ENCODE measurements at places on chromosomes 3 and 15.

- DNase-seq, result no peak
Measured at GRCh38 chr3:102536456-102536855, 101.6 kb downstream of the ZPLD1 start.

DNA sequence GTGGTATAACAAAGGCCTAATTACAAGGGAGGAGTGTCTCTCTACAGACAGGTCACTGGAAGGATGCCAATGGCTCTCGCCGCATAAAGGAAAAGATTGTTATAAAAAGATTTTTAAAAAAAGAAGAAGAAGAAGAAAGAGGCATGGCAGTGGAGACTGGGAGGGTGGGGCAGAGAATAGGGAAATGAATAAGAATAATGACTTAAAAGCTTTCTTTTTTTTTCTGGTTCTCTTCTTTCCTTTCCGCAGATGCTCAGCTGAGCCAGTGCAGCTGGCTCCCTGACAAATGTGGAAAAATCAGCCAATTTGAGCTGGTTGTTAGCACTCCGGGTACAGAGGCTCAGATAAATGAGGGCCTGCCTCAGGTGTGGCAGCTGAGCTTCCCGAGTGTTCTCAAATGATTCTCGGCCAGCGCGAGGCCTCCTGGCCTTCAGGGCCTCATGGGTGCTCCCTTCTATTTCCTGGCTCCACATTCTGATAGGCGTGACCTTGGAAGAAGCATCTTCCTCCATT, 234.1 kb downstream of the RORA start:
- DNase-seq, result no peak

- peak; percentile 90 for DNase-seq
Measured at GRCh38 chr15:74598126-74598842, 17.4 kb upstream of the CLK3 start.

- no peak for DNase-seq
Measured at GRCh38 chr3:34213478-34213877, 415.0 kb downstream of the PDCD6IP start.

DNA sequence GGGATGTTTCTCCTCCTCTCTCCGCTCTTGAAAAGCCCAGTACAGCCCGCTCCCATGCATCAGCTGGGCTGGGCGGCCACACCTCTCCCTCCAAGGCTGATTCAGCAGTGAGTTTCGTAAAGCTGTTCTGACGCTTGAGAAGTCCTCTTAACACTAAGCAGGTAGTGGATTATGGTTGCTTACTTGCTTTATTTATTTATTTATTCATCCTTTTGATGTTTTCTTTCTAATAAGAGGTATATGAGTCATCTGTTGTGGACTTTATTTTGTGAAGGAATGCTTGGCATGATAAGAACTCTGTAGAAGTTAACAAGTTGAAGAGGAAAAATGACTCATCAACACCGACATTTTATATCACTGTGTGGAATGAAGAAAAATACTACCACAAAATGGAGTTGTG, 285.0 kb downstream of the SQOR start:
- no peak for DNase-seq

DNA sequence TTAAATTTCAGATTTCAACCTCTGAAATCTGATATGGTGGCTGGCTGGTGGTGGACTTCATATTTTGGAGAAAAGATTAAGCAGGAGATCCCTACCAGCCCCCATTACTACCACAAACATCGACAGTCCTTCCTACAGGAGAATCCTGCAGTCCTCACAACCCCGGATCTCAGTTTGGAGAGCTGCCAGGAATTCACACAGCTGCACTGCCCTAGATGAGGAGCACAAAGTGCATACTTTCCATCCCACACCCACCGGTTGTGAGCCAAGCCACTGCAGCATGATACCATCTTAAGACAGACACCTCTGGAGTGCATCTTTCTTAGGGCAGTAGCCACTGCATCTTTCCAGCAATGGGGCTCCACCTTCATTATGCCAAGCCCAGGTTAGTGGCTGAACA, 185.5 kb upstream of the GPR149 start:
- no peak for DNase-seq

DNA sequence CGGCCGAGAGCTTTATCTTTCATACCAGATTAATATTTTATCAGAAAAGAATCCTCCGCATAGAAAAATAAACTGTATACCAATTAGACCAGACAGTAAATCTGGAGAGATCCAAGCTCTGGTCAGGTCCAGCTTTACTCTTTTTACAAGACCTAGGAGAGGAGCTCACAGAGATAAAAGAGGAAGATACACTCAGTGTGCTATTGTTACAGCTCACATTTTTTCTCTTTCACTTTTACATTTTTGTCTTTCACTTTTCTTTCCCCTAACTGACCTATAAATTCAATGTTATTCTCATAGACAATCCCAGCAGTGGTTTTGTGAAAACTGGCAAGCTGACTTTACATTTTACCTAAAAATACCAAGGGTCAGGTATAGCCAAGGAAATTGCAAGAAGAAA, 55.8 kb downstream of the GUCA1C start:
- no peak for DNase-seq

DNA sequence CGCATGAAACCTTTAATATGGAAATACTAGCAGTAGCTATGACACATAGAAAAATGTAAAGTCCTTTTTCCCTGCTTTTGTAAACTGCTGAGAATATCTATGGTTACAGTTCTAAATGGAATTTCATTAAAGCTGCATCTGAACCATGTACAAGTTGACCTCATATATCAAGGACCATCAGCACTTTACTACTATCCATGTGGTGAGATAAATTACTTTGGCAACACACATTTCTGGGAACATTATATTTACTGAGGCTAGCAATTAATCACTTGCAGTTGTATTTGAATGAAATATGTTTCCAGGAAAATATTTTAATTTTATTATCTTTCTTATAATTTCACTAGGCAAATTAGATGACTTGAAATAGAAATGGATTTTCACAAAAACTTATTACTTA, 545.5 kb downstream of the NAALADL2 start:
- no peak for DNase-seq

DNA sequence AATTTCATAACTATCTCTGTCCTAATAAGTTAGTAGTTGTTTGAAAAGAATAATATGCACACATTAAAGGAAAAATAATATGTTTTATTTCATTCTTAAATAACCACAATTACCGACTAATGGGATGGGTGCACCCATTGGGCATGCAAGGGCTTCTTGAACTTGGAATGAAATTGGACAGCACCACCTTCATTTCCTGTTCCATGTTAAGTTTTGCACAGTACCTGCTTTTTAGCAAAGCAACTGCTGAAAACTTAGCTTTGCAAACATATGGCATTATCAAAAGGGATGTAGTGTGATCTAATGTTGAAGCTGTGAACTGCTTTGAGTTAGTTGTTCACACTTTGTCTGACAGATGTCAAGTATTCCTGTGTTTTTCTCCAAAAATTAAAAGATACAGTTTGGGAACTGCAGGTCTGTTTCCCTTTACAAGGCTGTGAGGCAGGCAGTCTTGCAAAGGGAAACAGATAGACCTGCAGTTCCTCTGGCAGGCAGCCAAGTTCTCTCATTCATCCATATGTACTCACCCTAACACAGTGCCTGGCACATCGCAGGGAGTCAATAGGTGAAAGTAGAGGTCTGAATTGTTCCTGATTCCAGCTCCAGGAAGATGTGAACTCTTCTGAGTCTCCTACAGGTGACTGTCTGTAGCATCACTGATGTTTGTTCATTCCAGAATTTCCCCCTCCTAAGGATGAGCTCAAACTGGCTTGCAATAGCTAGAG, 64.3 kb upstream of the GOLGA8B start:
- DNase-seq, result no peak

DNA sequence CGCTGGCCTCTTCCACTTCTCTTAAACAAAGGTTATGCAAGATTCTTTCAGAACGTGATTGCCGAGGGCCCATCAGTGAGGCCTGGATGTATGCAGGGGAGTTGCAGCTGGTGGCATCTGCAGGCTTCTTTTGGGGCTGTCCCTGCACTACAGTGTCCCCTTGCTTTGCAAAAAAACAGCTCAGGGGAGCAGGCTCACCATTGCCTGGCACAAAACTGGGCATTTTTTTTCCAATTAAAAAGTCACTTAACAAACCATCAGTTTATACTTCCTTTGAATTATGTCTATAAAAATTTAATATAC, 148.6 kb downstream of the ATP10A start:
- DNase-seq, result no peak

DNA sequence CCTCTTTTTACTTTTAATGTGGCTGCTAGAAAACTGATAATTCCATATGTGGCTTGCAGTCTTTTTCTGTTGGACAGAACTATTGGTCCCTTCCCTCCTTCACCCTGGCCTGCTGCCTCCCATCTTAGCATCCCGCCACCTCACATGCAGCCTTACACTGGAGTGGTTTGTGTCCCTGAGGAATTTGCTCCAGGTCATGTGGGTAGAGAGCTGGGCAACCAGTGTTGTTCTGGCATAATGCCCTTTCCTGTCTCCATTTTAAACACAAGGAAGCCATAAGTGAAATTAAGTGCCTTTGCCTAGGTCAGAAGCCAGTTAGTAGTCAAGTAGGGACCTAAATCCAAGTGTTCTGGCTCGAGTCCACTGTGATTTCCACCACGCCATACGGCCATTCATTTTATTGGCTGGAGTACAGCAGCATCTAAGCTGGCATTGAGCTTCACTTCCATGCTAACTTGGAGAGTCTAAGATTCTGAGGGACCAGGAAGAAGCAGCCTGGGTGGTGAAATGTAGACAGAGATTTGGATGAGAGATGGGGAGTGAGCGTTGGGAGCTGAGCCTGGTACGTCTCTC, 46.0 kb upstream of the PLXNA1 start:
- DNase-seq, result no peak

DNA sequence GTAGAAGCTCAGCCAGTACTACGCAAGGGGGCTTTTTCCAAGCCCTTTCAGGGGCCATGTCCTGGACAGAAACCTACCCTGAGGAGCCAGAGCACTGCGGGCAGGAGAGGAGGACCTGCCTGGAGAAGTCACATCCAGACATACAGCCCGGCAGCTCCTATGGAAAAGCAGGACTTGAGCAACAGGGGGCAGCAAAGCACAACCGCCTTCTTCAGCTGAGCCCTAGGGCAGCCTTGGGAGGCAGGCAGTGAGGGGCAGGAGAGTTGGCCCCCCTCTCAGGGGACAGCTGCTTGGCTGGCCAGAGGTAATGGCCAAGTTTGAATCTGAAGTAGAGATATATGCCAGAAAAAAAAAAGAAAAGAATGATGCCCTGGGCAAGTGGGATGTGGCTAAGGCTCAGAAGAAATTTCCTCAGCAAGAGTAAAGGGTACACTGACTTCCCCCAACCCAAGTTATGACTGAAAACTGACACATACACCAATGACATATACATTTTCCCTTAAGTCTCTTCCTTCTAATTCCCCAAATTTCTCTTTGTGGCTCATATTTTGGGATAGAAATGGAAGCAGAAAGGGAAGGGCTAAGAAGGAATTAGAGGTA, 56.9 kb downstream of the CYP19A1 start:
- DNase-seq, result peak; percentile 14

DNA sequence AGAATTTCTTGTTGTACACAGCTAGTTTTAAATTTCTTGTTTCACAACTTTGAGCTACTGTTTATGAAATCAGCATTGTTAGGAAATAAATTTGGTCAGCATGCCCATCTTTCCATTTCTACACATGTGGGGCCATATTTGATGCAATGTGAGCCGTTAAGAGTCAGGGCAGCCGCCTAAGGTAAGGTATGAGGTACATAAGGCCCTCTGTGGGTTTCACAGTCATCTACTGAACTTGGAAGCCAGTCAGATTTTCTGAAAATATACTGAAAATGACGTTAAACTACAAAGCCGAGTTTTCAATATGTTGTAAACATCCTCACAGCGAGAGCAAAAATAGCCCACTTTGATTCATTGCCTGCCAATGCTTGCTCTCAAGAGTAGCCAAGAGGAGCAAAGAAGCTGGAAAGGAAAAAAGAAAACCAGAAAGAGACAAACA, 94.7 kb upstream of the PDZRN3 start:
- no peak for DNase-seq

- no peak for DNase-seq
Measured at GRCh38 chr3:134696155-134696554, 45.3 kb upstream of the KY start.

- no peak for DNase-seq
Measured at GRCh38 chr15:99230867-99231266, 18.5 kb downstream of the TTC23 start.

DNA sequence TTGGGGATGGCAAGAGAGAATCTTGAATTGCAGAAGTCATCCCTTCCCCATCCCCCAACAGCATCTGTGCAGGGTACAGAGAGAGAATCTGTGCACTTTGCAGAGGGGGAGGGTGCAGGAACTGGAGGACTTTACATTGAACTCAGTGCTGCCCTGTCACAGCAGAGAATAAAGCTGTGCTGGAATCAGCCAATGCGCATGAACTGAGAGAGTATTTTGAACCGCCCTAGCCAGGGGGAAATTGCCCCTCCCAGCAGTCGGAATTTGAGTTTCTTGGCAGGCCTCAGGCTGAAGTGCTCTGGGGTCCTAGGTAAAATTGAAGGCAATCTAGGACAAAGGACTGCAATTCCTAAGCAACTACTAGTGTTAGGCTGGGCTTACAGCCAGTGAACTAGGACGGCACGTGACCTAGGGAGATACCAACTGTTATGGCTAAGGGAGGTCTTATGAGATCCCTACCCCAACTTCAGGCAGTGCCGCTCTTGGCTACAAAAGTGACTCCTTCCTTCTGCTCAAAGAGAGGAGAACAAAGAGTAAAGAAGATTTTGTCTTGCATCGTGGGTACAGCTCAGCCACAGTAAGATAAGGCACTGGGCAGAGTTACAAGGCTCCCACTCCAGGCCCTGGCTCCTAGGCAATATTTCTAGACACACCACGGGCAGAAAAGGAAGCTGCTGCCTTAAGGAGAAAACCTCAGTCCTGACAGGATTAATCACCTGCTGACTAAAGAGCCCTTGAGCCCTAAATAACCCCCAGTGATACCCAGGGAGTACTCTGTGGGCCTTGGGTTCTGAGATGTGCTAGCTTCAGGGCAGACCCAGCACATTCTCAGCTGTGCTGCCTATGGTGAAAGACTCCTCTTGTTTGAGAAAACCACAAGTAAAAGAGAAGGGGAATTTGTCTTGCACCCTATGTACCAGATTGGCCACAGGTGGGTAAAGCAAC, 300.5 kb upstream of the ALCAM start:
- no peak for DNase-seq

- DNase-seq, result no peak
Measured at GRCh38 chr15:48391950-48392349, 60.7 kb downstream of the DUT start.

GRCh38 chr15:75791337-75791713, 51.9 kb upstream of the UBE2Q2 start:
- no peak for DNase-seq

DNA sequence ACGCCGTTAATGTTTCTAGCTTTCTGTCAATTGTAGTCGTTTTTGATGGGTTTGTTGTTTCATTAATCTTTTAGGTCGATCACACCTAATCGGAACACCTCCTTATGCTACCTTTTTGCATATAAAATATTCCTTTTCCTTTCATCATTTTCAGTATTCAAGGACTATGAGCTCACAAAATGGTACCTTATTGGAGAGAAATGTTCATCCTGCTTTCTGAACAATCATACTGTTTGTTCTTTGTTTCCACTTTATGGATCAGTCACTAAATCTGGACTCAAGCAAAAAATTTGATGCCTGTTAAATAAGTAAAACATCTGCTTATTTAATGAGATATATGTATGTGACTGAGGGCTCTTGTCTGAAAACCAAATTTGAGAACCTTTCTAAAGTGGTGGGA, 1.1 kb downstream of the KIF15 start:
- DNase-seq, result no peak

GRCh38 chr15:57555270-57555669, 36.4 kb upstream of the MYZAP start:
- DNase-seq, result no peak
